Activated CD8-positive, alpha-beta T cell treated with anti-CD3 and anti-CD28 coated beads, Interleukin-2, amount 10 ng/mL, durations not matched to agents 7 days and 5 days (primary cell): ENCODE measurements at places on chromosomes 6 and 20. TPM values are rescaled to one million over a fixed set of nuclear protein-coding genes. Genes with fewer than 3 reads are reported as not detected.
A peak's percentile ranks its signal among the peaks of the same experiment; 100 is the strongest.

- DNase-seq = no peak
- no peaks in the 10 kb centered on the region for H3K27me3 ChIP-seq
- H3K36me3 ChIP-seq = no peaks in the 10 kb centered on the region
- H3K4me1 ChIP-seq = no peaks in the 10 kb centered on the region
Measured at GRCh38 chr6:18675881-18676280, 288.7 kb downstream of the RNF144B start.

DNA sequence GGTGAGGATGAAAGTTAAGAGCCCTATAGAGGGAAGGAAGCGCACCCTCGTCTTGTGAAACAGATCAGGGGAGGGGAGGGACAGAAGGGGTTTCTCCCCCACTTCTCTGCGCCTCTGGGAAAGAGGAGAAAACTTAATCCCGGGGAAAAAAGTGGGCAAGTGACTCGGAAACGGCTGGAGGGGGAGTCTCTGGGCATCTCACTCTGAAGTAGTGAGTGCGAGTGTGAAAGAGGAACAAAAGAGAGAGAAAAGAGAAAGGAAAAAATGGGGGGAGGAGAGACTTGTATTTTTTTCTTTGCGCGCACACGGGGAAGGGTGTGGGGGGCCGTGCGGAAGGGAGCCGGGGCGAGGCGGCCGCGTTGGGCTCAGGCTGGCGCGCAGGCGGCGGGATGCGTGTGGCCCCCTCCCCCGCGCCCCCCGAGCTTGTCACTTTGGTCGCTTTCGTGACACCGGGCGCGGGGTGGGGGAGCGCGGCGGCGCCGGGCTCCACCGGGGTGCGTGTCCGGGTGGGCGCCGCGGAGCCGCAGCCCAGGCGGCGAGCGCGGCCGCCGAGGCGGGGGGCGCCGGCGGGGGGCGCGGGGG is 454 bp downstream of the L3MBTL3 start:
- H3K36me3 ChIP-seq = peaks cover 21% of the 10 kb centered on the region
- H3K27ac ChIP-seq = peak overlapping the region; percentile 99
- H3K27me3 ChIP-seq = no peaks in the 10 kb centered on the region
- peak; percentile 42 for DNase-seq
- peaks cover 33% of the 10 kb centered on the region for H3K4me1 ChIP-seq

GRCh38 chr6:33966536-33966935 is 162.7 kb upstream of the MLN start:
- no peaks in the 10 kb centered on the region for H3K4me1 ChIP-seq
- H3K36me3 ChIP-seq = no peaks in the 10 kb centered on the region
- H3K4me3 ChIP-seq = no peak overlapping the region
- H3K27ac ChIP-seq = no peak overlapping the region
- DNase-seq = no peak

DNA sequence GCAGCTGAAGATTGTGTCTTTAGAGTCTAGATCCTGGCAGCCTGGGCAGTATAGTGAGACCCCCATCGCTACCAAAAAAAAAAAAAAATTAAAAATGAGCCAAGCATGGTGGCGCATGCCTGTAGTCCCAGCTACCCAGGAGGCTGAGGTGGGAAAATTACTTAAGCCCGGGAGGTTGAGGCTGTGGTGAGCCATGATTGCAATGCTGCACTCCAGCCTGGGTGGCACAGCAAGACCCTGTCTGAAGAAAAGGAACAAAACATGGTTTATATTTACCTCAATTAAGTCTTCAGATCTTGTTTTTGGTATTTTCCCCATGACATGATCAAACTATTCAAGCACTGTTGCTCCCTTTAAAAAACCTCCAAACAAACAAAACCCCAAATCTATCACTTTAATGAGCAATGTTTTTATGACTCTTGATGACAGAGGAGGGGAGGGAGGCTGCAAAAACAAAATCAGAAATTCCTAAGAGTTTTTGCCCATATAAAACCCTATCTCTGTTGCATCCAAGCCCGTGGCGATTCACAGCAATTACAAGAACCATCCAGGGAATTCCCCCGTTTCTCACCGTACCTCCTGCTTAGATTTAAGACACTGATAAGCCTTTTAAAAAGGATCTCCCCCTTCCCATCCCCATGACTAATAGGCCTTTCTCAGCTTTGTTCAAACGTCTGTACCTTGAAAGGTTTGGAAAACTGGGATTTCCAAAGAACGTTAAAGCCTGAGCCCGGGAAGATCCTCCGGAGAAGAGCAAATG is 259.9 kb downstream of the BMP7 start:
- H3K4me3 ChIP-seq = no peak overlapping the region
- H3K36me3 ChIP-seq = no peaks in the 10 kb centered on the region
- H3K27ac ChIP-seq = no peak overlapping the region

FKBP5 gene
- 78.7 TPM for total RNA-seq

SLC22A3 gene
- total RNA-seq = not detected

HRH3 gene
- total RNA-seq = not detected

FAM83C gene
- not detected for total RNA-seq

PAK5 gene
- total RNA-seq = not detected
